ENCODE measurements at places on chromosomes 13 and 19.

DNA sequence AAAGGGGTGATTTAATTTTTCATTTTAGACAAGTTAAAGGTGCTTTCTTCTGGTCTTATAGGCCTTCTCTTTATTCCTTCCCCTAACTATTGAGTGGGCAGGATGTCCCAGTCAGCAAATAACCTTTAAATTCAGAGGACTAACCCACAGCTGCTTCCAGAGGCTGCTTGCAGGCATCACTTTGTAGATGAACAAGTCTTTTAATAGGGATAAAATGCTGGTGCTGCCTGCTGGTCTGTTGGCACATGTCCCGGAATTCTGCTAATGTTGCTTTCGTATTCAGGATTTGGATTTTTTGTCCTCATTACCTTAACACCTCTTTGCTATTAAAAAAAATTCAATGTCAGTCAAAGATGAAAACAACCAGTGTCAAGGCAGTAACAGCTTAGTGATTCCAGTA lies 132.7 kb upstream of the KL start:
- peak; percentile 20 for DNase-seq

DNA sequence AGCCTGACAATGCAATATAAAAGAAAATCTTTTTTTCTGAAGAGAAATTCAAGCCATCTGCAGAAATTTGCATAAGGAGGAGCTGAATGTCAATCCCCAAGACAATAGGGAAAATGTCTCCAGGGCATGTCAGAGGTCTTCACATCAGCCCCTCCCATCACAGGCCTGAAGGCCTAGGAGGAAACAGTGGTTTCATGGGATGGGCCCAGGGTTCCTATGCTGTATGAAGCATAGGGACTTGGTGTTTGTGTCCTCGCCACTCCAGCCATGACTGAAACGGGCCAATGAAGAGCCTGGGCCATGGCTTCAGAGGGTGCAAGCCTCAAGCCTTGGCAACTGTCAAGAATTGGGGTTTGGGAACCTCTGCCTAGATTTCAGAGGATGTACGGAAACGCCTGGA lies 883.5 kb downstream of the UQCRFS1 start:
- DNase-seq: no peak

DNA sequence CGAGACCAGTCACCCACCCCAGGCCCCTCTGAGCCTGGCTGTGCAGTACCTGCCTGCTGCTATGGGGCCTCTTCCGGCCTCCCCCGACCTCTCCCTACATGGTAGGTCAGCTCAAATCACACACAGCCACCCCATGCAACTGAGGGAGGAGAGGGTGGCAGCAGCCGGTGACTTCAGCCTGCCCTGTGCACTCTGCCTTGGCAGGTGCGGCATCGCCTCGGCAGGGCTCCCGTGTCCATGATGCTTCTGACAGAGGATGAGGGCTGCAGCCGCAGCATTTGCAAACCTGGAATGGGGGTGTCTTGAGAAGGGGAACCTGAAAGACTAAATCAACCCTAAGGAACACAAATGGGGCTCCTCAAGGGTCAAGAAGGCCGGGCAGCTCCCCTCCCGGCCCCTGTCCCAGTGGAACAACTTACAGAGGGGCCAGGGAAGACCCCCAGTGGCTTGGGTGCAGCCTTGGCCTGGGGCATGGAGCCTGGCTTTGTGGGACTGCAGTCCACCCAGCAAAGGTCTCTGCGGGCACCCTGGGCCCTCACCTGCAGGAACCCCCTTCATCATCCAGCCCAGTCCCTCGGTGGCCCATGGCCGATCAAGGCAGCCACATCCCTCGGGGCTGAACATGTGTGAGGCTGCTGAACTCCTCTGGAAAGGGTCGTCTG lies 6.7 kb downstream of the TEX29 start:
- DNase-seq: no peak

DNA sequence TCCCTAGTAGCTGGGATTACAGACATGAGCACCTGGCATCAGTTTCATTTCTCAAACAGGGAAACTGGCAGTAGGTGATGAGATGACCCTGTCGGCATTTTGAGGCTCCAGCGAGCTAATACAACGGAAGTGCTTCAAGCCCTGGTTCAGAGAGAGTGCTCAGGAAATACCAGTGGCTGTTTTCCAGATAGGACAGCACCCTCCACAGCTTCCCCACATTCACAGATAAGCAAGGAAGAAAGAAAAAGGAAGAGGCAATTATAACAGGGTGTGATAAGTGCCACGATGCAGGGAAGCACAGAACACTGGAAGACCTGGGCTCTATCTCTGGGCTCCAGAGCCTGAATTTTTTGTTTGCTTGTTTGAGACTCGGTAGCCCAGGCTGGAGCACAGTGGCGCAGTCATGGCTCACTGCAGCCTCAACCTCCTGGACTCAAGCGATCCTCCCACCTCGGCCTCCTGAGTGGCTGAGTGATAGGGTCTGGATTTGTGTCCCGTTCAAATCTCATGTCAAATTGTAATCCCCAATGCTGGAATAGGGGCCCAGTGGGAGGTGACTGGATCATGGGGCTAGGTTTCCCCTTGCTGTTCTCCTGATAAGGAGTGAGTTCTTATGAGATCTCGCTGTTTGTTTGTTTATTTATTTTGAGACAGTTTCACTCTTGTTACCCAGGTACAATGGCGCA lies 43.5 kb downstream of the PIN1 start:
- no peak for DNase-seq

DNA sequence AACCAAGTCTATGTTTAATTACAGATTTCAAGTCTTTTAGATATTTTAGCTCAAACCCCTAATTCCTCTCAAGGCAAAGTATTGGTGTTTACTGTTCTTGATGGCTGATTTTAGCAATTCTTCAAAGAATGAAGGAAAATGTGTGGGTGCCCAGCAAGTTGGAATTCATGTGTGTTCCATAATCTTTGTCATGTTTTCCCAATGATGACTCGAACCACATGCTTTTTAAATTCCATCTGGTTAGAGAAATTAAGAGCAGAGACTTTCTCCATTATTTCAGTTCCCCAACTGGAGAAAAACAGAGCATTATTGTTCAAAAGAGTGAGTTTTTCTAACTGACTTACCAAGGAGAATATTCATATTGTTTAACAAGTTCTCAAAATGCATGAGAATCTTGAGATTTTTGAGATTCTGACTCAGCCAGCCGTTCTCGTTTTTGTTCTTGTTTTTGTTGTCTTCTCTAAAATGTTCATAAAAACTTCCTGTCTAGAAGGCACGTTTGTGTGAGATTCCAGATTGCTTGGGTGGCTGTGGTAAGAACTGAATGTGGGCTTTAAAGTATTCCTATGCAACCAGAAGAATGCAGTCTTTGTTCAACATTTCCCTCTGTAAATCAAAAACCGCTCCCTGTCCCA lies 404.7 kb downstream of the IRS2 start:
- no peak for DNase-seq

- DNase-seq: peak; percentile 72
Measured at GRCh38 chr13:26604784-26605545, 47.5 kb downstream of the WASF3 start.

DNA sequence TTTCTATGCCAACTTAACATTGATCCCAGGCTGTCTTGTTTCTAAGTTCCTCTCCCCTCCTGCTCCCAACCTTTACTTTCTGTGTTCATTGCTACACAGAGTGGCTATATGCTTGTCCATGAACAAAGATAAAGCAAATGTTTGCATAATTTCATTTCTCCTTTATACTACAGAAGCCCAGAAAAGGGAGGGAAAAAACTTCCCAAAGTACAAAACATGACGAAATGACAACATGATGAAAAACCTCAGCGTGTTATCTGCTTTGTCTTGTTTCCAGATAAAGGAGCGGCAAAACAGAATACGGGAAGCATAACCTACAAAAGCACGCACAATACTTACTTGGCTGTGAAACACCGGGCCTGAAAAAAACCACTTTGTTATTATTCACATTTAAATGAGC lies 336.8 kb downstream of the DNAJC15 start:
- no peak for DNase-seq

DNA sequence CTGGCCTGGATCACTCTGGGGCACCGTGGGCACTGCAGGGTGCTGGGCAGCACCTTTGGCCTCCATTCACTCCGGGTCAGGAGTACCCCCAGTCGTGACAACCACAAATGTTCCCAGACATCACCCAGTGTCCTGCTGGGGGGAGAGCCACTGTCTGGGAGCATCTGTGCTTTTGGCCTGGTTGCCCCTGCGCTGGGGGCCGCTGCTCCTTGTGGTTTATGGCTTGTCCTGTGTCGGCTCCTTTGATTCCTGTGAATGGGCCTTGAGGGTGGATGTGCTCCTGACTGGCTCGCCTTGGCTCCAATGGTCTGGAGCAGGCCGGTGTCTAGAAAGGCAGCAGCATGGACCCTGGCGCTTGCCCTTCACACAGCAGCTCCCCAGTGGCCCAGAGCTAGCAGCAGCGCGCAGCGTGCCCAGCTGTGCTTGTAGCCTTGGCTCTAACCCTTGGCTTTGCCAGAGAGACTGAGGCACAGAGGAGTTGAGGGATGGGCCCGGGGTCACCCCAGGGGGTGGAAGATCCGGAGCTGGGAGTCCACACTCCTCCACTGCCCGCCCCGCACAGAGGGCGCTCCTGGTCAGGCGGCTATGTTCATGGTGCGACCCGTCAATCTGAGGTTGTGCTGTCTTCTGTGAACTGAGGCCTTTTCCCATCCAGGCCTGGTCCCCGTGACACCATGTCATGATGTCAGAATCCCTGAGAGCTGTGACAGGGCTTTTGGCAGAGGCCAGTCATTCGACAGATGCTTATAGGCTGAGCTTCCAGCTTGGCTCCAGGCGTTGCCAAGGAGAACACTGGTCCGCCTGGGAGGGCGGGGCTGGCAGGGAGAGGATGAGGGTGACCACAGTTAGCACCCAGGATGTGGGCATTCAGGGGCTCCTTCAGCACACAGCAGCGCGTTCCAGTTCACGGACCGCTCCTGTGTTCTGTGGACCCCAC lies 4.1 kb downstream of the DAZAP1 start:
- no peak for DNase-seq

GRCh38 chr19:37251308-37252229 lies 33.6 kb downstream of the ZNF383 start:
- DNase-seq: no peak

DNA sequence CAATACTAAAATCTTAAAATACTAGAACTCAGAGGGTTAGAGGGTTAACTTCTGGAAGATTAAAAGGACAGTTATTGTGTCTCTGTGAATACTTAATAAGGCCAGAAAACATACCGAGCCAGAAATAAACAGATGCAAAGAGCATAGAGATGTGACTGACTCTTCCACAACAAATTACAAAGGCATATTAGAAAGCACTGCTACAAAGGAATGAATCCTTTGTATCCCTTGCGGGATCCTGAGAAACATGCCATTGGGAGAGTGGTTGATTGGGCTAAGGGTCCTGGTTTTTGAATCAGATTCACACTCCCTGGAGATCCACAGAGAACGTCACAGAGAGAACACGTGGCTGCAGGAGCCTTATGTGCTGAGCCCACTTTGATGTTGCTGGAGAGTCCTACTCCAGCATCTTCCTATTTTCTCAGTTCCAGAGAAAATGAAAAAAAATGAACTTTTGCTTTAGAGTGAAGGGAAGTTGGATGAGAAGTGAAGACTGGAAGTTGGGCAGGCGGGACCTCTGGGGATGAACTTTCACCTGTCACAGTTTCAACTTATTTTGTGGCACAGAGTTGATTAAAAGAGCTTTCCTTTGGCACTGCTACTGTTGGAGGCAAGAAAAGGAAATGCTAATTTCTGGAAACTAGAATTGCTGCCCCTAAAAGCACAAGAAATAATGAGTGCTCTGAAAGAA lies 309.9 kb downstream of the DCT start:
- DNase-seq: no peak

DNA sequence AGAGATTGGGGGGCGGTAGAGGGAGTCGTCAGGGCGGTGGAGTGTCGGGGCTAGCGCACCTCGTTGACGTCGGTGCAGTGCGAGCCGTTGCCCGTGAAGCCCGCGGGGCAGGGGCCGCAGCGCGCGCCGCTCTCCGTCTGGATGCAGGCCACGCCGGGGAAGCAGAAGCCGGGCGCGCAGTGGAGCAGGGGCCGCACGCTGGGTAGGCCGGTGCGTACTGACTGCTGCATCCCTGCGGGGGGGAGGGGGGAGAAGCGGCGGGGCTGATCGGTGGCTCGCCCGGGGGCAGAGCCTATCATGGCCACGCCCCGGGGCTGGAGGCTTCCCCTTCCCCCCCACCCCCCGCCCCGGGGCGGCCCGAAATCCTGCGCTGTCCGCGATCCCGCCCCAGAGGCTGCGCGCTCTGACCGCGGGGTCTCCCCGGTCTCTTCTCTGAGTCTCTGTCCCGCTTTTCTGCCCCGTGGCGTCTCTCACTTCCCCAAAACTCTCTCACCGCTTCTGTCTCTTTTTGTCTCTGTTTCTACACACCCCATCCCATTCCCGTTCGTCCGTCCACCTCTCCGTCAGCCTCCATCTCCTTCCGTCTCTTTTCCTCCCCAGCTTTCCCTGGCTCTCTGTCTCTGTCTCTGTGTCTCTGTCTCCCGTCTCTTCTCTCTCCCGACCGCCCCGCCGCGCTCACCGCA lies 1.1 kb downstream of the COMP start:
- DNase-seq: no peak

DNA sequence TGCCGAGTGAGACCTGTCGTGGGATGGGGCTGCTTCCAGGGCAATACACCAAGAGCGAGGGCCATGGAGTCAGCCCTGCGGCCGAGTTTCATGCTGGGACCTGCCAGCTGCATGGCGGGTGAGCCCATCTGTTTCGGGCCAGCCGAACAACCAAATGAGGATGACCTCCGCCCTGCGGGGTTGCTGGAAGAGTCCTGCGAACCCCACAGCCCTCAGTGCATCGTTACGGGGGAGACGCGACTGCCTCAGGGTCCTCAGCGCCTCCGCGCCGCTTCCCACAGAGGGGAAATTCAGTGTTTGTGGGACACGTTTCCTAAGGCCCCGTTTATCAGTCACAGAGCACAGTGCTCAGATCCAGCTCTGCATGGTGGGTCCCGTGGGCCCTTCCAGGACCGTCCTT lies 22.0 kb downstream of the SLC15A1 start:
- no peak for DNase-seq

DNA sequence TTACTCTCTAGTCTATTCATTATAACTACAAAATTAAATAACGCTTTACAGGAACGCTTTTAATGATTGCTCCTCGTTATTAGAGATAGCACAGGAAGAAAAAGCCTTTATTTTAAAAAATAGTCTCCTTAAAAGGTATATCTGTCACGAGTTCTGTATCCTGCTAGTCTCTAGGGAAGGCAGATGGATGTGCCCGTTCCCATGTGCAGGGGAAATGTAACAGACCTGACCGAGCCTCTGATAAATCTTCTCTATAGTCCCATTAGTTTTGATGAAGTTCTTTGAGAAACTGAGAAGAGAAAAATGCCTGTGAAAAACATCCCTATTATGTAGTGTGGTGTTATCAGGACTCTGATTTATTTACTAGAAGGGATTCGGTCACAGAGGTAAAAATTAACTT lies 226.4 kb downstream of the PCDH9 start:
- no peak for DNase-seq

- no peak for DNase-seq
Measured at GRCh38 chr19:58319241-58319640, 7.6 kb upstream of the ZSCAN22 start.

GRCh38 chr13:76833441-76833954 lies 52.7 kb downstream of the KCTD12 start:
- no peak for DNase-seq

- DNase-seq: no peak
Measured at GRCh38 chr13:110628477-110628793, 13.1 kb downstream of the NAXD start.

Measured in tibial nerve (tissue), 4 donors.